CD4-positive, alpha-beta T cell treated with Interleukin-15 for 4 hours (primary cell): ENCODE measurements at places on chromosomes 7 and 10.

GRCh38 chr7:131507592-131508331 lies 48.7 kb downstream of the PODXL start:
- DNase-seq, result peak; percentile 76

- DNase-seq, result no peak
These were observed 81.6 kb upstream of the RNF32 start for GRCh38 chr7:156559001-156559400.

DNA sequence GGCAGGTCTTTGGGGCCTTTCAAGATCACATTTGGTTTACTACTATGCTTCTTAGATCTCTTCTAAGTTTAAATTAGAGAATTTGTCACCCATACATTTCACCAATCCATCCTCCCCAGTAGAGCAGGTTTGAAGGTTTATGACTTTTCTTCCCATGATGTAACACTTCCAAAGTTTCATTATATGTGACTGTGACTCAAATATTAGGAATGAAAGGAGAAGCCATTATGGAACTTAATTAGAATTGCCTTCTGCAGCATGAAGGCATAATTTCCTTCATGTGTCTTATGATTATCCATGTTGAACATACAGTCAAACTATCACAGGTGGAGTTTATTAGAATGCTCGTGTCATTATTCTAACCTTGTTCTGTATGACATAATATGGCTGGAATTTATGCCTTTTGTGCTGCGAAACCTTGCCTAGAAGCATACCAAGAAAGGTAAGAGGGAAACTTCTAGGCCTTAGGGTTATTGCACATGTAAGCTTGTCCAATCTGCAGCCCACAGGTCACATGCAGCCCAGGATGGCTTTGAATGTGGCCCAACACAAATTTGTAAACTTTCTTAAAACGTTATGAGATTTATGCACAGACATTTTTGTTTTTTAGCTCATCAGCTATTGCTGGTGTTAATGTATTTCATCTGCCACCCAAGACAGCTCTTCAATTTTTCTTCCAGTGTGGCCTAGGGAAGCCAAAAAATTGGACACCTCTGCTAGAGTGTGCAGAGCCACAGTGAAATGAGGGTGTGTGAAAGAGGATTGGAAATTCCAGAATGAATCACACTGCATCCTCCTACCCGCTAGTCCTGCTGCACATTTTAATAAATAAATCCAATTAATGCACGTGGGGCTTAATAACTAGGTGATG lies 133.6 kb downstream of the TMEM26 start:
- DNase-seq, result no peak

DNA sequence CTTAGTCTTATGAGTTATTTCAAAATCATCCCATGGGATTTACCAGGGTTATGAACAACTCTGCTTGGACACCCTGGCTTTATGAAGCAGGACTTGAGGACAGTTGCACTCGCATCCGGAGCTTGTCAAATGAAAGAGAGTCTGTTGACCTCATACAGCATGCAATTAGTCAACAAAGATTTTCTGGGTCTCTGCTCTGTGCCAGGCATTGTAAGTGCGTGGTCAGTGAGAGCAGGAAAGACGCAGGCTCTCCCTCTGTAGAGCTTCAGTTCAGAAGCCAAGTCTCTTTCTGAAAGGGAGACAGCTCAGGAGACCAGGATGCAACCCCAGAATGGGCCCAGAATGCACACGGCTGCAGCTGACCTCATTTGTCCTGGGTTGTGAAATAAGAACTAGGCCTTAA lies 45.5 kb upstream of the DMBT1 start:
- DNase-seq, result no peak

DNA sequence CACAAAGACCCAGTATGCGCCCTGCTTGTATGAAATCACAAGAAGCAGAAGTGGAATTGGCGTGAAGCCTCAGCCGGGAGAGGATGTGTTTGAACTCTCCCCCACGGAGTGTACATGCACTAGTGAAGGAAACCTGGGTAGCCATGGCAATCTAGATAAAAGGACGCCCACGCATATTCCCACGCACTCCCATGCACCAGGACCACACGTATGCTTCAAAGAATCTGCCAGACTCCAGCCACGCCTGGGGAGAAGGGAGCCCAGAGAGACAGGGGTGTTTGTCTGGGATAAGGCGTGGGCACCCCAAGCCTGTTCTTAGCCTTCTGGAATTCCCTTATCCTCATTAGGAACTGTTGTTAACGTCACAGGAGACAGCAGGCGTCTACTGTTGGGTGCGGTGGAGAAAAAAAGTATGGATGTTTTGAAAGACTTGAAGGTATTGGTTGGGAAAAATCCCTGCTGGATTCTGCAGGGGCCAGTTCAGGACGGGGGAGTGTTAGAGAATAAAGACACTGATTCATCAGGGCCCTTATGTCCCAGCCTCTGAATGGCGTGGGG lies 28.9 kb upstream of the ECHDC3 start:
- DNase-seq, result no peak

GRCh38 chr10:63698787-63699150 lies 177.6 kb downstream of the REEP3 start:
- no peak for DNase-seq

- no peak for DNase-seq
These were observed 9.7 kb downstream of the ASB10 start for GRCh38 chr7:151177310-151177709.

DNA sequence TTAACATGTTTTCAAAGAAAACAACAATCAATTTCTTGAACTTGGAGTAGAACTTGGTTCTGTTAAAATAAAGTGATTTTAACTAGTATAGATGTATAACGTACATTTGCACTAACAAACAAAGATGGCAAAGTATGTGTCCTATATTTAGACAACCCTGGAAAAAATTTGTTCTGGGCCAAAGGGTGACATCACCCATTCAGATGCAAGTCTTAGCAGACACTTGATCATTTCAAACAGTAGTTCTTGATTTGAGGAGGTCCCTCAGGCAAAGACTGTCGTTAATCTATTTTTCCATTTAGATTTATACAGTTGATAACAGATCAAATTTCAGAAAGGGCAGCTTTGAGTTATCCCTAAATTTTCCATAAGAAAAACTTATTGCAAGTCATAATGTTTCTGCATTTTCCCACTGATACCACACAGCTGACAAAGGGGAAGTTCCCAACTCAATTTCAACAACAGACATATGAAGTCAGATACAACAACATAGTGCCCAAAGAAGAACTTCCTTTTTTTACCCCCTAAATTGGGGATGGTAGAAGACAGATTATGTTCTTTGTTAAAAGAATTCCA lies 5.2 kb downstream of the NMT2 start:
- DNase-seq, result no peak

- DNase-seq, result no peak
These were observed 329.4 kb downstream of the TFEC start for GRCh38 chr7:115701141-115701540.
